Psoas muscle (tissue), 8 donors: ENCODE measurements at places on chromosomes 2 and 18. TPM values are rescaled to one million over a fixed set of nuclear protein-coding genes. Genes with fewer than 3 reads are reported as not detected.

GRCh38 chr2:9057939-9058761 is 54.7 kb upstream of the MBOAT2 start:
- H3K36me3 ChIP-seq, result no peaks in the 10 kb centered on the region
- no peak for DNase-seq
- H3K4me3 ChIP-seq, result no peak overlapping the region

Gene QPCT
- total RNA-seq, result 7.8 TPM

GRCh38 chr2:123614596-123614995 is 410.5 kb upstream of the CNTNAP5 start:
- H3K27ac ChIP-seq, result no peak overlapping the region
- no peak overlapping the region for H3K4me3 ChIP-seq
- H3K4me1 ChIP-seq, result no peaks in the 10 kb centered on the region
- H3K36me3 ChIP-seq, result no peaks in the 10 kb centered on the region

Gene BCL2L11
- 25.4 TPM for total RNA-seq

DNA sequence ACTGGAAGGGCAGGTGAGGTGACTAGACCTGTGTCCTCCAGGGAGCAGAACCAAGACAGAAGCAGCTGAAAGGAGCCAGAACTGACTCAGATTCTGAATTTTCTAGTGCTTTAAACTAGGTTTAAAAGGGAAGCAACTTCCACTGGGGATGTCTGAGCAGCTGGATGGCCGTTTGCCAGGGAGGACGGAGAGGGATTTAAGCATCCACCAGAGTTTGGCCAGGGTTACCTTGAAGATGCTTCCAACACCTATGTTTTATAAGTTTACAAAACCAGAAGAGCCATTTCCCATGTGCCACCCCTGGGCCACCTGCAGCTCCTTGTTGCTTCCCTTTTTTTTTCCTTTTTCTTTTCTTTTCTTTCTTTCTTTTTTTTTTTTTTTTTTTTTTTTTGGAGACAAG is 48.6 kb upstream of the RBM44 start:
- H3K36me3 ChIP-seq, result peaks cover 89% of the 10 kb centered on the region
- H3K27me3 ChIP-seq, result no peaks in the 10 kb centered on the region
- H3K4me3 ChIP-seq, result no peak overlapping the region
- peaks cover 14% of the 10 kb centered on the region for H3K4me1 ChIP-seq
- H3K27ac ChIP-seq, result no peak overlapping the region

GRCh38 chr18:25335062-25335461 is 16.9 kb downstream of the ZNF521 start:
- peaks cover 6% of the 10 kb centered on the region for H3K4me1 ChIP-seq
- H3K27ac ChIP-seq, result no peak overlapping the region
- DNase-seq, result no peak
- no peak overlapping the region for H3K4me3 ChIP-seq

GRCh38 chr18:79876497-79876896 is 75.0 kb downstream of the SLC66A2 start:
- no peak overlapping the region for H3K4me3 ChIP-seq
- no peak for DNase-seq
- peaks cover 27% of the 10 kb centered on the region for H3K27me3 ChIP-seq
- no peaks in the 10 kb centered on the region for H3K4me1 ChIP-seq

DNA sequence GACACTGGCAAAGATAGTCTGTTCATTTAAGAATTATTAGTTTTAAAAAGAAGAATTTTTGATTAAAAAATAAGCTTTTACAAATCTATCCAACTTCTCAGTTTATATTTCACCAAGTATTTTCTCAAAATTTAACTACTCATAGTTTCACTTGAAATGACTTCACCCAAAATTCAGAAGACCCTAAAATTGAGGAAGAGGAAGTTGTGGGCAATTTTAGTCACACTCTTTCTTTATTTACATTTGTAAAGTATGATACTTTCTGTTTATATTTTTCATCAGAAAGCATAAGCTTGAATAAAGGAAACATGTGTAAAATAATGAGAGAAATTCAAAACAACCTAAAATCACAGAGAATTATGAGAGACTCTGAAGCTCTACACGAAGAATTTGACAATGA is 278.8 kb upstream of the MEIS1 start:
- H3K27me3 ChIP-seq, result no peaks in the 10 kb centered on the region
- no peak overlapping the region for H3K4me3 ChIP-seq
- H3K27ac ChIP-seq, result no peak overlapping the region
- no peaks in the 10 kb centered on the region for H3K36me3 ChIP-seq
- no peak for DNase-seq

DNA sequence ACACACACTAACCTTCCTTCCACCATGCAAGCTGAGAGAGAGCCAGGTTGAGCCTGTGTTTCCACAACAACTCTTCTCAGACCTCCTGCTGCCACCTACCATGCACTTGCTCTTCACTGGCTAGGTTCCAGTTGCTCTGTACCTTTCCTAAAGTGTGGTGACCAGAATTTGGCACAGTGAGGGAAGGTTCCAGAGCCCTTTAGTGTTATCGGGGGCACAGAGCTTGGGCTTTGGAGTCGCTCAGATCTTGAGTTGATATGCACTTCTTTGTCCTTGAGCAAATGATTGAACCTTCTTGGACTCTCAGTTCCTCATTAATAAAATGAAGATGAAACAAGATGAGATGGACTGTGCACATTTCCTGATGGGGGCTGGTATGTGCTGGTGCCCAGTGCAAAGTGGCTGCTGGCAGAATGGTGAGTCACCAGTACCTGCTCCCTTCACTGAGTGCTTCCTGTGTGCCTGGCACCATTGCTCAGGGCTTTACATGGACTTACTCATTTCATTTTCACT is 47.1 kb downstream of the NEDD4L start:
- H3K27ac ChIP-seq, result no peak overlapping the region
- H3K4me3 ChIP-seq, result no peak overlapping the region
- H3K27me3 ChIP-seq, result no peaks in the 10 kb centered on the region
- no peak for DNase-seq
- no peaks in the 10 kb centered on the region for H3K36me3 ChIP-seq

Gene KYNU
- 0.44 TPM for total RNA-seq

DNA sequence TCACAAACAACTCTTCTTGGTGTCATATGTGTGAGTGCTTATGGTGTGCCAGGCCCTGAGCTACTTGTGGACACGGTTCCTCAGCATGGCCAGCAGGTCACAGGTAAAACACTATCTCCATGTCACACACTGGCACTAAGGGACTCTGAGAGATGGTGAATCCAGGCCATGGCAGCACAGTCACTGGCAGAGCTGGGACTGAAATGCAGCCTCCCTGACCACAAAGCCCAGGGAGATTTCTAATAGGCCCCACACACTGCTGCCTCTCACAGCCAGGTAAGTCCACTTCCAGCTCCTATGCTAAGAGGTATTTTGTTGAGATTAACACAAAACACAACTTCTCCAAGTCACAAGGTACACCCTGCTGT is 92.0 kb downstream of the ACTR2 start:
- H3K27me3 ChIP-seq, result no peaks in the 10 kb centered on the region
- H3K4me3 ChIP-seq, result no peak overlapping the region
- DNase-seq, result no peak
- H3K4me1 ChIP-seq, result no peaks in the 10 kb centered on the region

GRCh38 chr2:213766465-213766901 is 482.2 kb downstream of the SPAG16 start:
- no peaks in the 10 kb centered on the region for H3K36me3 ChIP-seq
- H3K4me3 ChIP-seq, result no peak overlapping the region
- no peaks in the 10 kb centered on the region for H3K4me1 ChIP-seq
- H3K27ac ChIP-seq, result no peak overlapping the region

- H3K27me3 ChIP-seq, result no peaks in the 10 kb centered on the region
- H3K4me1 ChIP-seq, result no peaks in the 10 kb centered on the region
- H3K4me3 ChIP-seq, result no peak overlapping the region
- no peak for DNase-seq
Measured at GRCh38 chr18:10270151-10270571, 184.3 kb upstream of the APCDD1 start.

Gene SMAD2
- 76.4 TPM for total RNA-seq

- no peak for DNase-seq
- H3K4me1 ChIP-seq, result peaks cover 43% of the 10 kb centered on the region
- H3K27me3 ChIP-seq, result no peaks in the 10 kb centered on the region
- no peak overlapping the region for H3K4me3 ChIP-seq
- H3K36me3 ChIP-seq, result peaks cover 5% of the 10 kb centered on the region
Measured at GRCh38 chr2:230723363-230723762, 10.7 kb downstream of the CAB39 start.

Gene TMEM178A
- 1.6 TPM for total RNA-seq

- H3K27me3 ChIP-seq, result no peaks in the 10 kb centered on the region
- H3K4me3 ChIP-seq, result no peak overlapping the region
- no peaks in the 10 kb centered on the region for H3K4me1 ChIP-seq
- no peak overlapping the region for H3K27ac ChIP-seq
- DNase-seq, result no peak
Measured at GRCh38 chr2:61478086-61478485, 7.2 kb upstream of the USP34 start.

DNA sequence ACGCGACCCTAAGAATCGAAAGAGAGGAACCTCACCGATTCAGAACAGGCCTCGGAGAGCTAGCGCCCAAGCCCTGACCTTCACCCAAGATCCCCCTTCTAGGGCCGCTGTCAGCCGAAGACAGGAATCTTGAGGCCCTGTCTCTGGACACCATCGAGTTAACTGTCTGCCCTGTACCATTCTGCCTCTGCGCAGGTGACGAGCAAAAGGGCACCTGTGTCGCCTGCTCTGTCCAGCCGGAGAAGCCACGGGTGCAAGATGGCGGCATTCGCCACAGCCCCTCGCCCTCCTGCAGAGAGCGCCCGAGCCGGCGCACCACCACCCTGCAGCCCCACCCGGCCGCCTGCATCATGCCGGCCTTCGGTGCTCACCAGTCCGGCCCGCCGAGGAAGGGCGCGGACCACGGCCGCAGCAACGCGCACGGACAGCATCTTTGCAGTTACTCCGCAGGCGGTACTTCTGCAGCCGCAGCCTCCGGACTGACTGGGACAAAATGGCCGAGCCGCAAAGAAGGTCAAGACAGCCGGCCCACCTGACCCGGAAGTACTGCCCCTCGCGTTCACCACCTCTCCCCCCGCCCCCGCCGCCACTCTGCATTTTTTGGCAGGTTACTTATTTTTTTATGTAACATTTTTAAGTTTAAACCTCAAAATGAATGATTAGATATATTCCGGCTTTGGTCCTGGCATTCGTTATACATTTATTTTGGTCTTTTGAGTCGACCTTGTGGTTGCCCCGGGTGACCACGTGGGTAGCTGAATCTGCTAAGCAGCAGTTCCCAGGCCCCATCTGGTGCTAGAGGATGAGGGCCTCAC is at the start of gene ATP5F1A:
Gene ATP5F1A (minus strand): TSS at position 496 of the 815 bp plus-strand sequence. CDS start 65 bp downstream, at position 431.
- no peaks in the 10 kb centered on the region for H3K36me3 ChIP-seq
- peak; percentile 93 for DNase-seq
- H3K27ac ChIP-seq, result peak within 1 kb of the TSS; percentile 91

Gene TEX44
- total RNA-seq, result not detected

DNA sequence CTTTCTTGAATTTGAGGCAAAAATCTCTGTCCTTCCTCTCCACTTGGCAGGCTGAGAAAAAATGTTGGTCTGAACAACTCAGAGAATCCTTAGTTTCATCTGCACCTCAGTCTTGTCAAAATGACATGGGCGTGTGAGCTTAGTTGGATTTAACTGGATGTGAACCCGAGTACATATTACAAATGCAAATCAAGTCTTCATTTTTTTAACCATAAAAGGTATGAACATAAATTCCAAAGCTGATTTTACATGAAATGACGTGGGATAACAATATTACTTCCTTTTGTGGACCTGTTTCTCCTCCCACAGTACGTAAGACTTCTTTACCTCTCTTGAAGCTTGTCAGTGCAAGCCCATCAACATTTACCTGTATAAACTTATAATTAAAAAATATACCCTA is 32.6 kb upstream of the RND3 start:
- no peak overlapping the region for H3K4me3 ChIP-seq
- no peaks in the 10 kb centered on the region for H3K4me1 ChIP-seq
- DNase-seq, result no peak
- H3K27me3 ChIP-seq, result no peaks in the 10 kb centered on the region
- no peak overlapping the region for H3K27ac ChIP-seq

DNA sequence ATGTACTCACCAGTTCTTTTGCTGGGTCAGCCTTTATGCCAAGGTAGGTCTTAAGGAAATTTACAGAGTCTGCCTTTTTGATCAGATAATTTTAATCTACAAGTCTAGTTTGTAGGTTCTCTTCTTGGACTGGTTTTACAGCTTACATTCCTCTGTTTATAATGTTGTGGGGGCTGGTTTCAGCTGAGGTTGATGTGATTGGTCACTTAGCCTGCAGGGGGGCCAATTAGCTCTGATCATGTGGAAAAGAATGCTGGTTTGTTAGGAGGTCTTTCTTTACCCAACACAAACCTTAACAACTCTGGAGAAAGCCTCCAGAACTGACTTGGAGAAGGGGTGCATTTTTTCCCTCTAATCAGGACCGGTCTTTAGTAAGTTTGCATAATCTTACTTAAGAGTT is at the start of gene KCNJ13:
Gene KCNJ13 (minus strand): TSS at position 131 of the 400 bp plus-strand sequence. CDS start 5,203 bp downstream, outside the sequence.
- no peaks in the 10 kb centered on the region for H3K27me3 ChIP-seq
- no peak within 1 kb of the TSS for H3K27ac ChIP-seq
- H3K36me3 ChIP-seq, result peaks cover 2% of the 10 kb centered on the region
- no peaks in the 10 kb centered on the region for H3K4me1 ChIP-seq

GRCh38 chr2:64998658-64999061 is 9.5 kb downstream of the SLC1A4 start:
- H3K4me3 ChIP-seq, result peak overlapping the region; percentile 3
- no peak for DNase-seq
- H3K27me3 ChIP-seq, result no peaks in the 10 kb centered on the region
- peaks cover 13% of the 10 kb centered on the region for H3K36me3 ChIP-seq
- peaks cover 41% of the 10 kb centered on the region for H3K4me1 ChIP-seq
- peak overlapping the region; percentile 69 for H3K27ac ChIP-seq

GRCh38 chr2:18536100-18536499 is 24.4 kb downstream of the RDH14 start:
- DNase-seq, result no peak
- H3K4me3 ChIP-seq, result no peak overlapping the region
- no peak overlapping the region for H3K27ac ChIP-seq
- H3K27me3 ChIP-seq, result no peaks in the 10 kb centered on the region

Gene ORC4
- 40.0 TPM for total RNA-seq

DNA sequence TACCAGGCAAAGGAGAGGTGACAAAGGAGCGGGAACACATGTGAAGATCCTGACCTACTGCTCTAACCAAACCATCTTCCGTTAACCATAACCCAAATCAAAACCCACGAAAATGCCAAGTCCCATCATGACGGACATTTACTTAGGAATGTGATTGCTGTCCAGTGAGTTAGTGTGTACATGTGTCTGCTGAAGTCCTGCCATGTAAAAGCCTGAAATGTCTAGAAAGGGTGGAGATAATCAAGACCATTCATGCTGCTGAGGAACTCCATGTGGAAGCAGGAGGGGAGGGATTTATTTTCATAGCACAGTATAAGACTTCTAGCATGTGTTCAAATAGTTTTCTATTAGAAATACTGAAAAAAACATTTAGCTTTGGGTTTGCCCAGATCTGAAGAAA is 137.0 kb upstream of the BOD1L2 start:
- no peak overlapping the region for H3K4me3 ChIP-seq
- H3K36me3 ChIP-seq, result no peaks in the 10 kb centered on the region
- no peak for DNase-seq
- no peak overlapping the region for H3K27ac ChIP-seq
- H3K4me1 ChIP-seq, result no peaks in the 10 kb centered on the region
- no peaks in the 10 kb centered on the region for H3K27me3 ChIP-seq

- H3K4me1 ChIP-seq, result no peaks in the 10 kb centered on the region
- H3K27ac ChIP-seq, result no peak overlapping the region
- no peaks in the 10 kb centered on the region for H3K36me3 ChIP-seq
- H3K27me3 ChIP-seq, result no peaks in the 10 kb centered on the region
Measured at GRCh38 chr2:55887901-55888624, 35.5 kb downstream of the EFEMP1 start.
